ENCODE measurements at places on chromosomes 12 and 14.
A peak's percentile ranks its signal among the peaks of the same experiment; 100 is the strongest.

DNA sequence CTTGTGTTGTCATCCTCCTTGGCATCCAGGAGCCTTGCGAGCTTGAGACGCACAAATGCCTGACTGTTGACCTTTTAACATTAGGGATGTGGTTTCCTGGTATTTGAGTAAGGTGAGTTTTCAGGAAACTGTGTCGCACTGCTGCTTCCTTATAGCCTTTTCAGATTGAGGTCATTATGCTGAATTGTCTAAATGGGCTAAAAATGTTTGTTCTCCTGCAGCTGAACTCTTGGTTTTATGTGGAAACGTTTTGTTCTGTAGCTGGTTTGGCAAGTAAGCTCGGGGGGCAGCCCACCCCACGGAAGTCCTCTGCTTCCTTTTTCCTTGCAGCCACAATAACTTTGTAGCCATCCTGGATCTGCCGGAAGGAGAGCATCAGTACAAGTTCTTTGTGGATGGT, 5.7 kb downstream of the PRKAB1 start:
- peak; percentile 68 for DNase-seq

DNA sequence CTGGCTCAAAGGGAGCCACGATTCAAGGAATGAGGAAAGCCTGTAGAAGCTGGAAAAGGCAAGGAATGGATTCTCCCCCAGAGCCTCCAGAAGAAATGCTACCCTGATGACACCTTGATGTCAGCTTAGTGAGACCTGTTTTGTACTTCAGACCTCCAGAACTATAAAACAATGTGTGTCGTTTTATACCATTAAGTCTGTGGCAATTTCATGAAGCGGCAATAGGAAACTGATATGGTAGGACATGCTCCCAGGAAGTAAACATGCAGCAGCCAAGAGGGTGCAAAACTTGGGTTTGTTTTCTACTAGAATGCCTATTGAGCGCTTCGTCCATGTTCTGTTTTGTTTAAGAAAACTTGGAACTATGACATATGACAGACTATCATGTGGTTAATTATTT, 2.5 kb upstream of the APOBEC1 start:
- DNase-seq: no peak

DNA sequence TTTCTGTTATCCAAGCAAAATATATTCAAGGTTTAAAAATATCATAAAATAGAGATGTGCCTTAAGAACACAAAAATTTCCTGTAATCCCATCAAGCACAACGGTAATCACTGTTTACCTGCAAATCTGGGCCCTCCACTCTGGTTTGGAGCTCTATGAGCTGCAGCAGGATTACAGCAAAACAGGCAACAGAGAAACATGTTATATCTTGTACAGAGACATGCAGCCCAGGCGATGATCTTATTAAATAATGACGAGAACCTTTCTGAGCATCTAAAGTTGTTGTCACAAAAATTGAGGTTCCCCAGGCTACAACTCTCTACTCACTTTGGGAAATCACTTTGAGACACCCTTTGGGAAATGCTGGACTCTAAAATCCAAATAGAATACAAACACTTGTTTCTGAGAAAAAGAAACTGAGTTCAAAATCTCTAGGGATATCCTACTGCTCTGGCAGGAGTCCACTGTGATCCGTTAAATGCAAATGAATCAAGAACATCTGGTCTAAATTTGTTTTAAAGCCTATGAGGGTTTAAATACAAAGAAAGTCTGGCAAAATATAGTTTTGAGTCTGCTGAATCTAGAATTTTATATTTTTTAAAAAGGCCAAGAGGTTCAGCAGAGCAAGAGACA, 36.3 kb downstream of the STON2 start:
- DNase-seq: no peak

DNA sequence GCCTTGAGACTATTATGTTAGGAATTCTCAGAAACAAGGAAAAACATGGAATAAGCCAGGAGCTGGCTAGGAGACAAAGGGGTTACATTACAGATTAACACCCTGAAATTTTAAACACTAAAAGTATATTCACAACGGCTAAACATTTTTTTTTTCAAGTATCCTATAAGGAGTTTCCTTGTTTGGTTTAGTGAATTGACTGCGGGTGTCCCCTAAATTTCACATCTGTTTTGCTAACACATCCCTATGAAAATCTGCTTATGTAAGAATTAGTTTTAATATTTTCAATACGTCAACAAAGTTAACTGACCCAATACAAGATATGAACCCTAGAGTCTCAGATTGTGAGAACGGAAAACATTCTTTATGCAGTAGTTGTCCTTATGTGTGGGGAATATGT, 19.0 kb downstream of the TAOK3 start:
- DNase-seq: no peak

- DNase-seq: no peak
These were observed 24.1 kb upstream of the CRADD start for GRCh38 chr12:93653079-93653478.

- DNase-seq: no peak
These were observed 45.0 kb downstream of the ACTN1 start for GRCh38 chr14:68934066-68934465.

DNA sequence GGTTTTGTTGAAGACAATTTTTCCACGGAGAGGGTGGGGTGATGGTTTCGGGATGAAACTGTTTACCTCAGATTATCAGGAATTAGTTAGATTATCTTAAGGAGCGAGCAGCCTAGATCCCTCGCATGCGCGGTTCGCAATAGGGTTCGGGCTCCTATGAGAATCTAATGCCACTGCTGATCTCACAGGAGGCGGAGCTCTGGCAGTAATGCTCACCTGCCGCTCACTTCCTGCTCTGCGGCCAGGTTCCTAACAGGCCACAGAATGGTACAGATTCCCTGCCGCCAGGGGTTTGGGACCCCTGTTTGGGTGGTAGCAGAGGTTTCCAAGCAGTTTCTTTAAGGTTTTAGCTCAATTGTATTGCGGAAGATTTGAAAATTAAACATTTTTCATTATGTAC, 439.8 kb upstream of the OR4E1 start:
- no peak for DNase-seq

DNA sequence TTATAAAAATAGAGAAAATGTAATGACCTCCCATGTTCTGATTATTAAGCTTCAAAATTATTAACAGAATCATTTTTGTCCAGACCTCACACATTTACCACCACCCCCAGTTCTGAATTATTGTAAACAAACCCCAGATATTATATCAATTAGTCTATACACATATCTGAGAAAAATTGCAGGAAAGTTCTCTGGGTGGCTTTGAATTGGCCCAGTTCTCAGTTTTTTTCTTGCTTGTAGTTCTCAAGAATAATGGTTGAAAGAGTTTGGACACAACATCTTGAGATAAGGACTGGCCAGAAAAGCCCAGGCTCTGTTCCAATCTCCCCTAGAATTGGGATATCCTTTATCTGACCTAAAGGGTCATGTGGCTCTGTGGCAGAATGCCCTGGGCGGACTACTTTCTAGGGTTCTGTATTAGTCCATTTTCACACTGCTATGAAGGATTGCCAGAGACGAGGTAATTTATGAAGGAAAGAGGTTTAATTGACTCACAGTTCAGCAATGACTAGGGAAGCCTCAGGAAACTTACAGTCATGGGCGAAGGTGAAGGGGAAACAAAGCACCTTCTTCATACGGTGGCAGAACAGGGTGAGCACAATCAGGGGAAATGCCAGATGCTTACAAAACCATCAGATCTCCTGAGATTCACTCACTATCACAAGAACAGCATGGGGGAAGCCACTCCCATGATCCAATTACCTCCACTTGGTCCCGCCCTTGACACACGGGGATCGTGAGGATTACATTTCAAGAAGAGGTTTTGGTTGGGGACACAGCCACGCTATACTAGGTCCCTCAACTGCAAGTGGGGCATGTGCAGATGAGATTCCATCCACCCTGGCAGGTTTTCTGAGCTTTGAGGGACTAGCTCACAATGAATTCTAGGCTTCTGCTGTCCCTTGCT, 1504.6 kb upstream of the FLRT2 start:
- DNase-seq: no peak

GRCh38 chr14:28542040-28542439, 224.5 kb upstream of the FOXG1 start:
- DNase-seq: no peak

DNA sequence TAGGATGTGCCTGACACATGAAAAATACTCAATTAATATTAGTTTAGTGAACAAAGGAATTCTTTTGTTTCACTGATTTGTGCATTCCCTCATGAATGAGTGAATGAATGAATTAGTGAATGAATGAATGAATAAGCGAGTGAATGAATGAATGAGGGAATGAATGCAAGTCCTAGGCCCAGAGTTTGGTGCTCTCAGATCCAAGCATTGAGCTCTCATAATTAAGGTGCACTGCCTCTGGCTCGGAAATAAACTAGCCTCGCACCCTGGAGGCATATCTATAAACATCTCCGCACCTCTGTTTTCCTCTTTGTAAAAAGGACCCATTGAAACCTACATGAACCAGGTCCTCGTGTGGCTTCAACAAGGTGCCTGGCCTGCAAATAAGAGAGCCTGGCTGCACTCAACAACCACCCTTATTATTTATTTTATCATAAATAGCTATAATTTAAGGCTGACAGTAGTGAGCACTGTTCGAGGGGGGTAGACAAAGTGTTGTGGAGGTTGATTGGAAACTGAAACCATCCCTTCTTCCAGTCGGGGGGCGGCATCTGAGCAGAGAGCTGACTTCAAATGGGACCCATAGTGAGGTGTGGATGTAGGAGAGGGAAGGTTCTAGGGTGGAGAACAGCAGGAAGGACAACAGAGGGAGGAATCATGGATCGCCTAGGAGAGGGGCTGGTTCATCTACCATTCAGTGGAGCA, 316.8 kb downstream of the BCL11B start:
- DNase-seq: peak; percentile 11

- no peak for DNase-seq
These were observed 42.5 kb upstream of the HSP90B1 start for GRCh38 chr12:103887738-103888137.

- no peak for DNase-seq
These were observed 13.4 kb downstream of the CKAP4 start for GRCh38 chr12:106234449-106234848.

DNA sequence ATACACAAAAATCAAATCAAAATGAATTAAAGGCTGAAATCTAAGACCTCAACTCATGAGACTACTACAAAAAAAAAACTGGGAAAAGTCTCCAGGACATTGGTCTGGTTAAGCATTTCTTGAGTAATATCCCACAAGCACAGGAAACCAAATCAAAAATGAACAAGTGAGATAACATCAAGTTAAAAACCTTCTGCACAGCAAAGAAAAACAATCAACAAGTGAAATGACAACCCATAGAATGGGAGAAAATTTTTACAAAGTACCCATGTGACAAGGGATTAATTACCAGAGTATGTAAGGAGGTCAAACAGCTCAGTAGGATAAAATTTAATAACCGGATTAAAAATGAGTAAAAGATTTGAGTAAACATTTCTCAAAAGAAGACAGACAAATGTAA, 338.7 kb downstream of the SLC16A7 start:
- no peak for DNase-seq

DNA sequence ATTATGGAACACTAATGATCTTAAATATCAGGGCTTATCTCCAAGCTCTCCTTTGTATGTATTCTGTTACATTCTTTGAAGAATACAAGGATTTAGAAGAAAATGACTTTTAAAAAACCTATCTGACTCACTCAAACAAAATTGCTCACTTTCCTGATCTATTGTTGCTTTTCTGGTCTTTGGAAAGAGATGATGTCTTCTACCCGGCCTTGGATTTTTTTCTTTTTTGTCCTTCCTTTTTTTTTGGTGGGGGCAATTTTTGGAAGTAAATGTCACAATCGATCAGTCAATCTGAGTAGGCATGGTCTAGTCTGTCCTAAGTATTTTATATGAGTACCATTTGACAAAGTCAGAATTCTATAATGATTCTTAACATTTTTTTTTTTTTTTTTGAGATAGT, 10.5 kb upstream of the CALM1 start:
- DNase-seq: no peak

DNA sequence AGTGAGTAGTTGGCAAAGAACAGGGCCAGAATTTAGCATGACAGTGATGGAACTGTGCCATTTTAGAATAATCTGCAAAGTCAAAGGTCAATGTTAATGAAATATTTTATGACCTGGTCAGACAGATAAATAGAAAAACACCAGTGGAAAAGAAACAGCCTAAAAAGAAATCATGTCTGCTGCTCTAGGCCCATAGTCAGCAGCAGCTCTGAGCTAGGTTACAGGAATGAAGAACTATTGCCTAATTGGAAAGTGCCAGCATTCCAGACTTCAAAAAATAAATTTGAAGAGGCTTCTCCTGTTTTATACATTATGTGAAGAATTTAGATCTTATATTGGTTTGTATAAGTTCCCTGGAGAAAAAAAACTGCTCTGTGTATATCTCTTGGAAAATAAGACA, 9.8 kb downstream of the NPC2 start:
- DNase-seq: no peak

GRCh38 chr14:23638414-23639047, 2.4 kb downstream of the DHRS2 start:
- DNase-seq: no peak

DNA sequence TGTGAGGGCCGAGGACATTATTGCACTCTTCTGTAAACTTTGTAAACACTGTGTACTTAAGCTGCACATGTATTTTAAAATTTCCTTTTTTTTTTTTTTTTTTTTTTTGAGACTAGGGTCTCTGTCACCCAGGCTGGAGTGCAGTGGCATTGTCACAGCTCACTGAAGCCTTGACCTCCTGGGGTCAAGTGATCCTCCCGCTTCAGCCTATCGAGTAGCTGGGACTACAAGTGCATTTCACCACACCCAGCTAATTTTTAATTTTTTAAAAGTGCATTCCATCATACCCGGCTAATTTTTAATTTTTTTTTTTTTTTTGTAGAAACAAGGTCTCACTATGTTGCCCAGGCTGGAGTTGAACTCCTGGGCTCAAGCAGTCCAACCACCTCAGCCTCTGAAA, 42.4 kb downstream of the RASSF8 start:
- DNase-seq: no peak

- no peak for DNase-seq
These were observed 115.1 kb downstream of the BEGAIN start for GRCh38 chr14:100472094-100472455.

DNA sequence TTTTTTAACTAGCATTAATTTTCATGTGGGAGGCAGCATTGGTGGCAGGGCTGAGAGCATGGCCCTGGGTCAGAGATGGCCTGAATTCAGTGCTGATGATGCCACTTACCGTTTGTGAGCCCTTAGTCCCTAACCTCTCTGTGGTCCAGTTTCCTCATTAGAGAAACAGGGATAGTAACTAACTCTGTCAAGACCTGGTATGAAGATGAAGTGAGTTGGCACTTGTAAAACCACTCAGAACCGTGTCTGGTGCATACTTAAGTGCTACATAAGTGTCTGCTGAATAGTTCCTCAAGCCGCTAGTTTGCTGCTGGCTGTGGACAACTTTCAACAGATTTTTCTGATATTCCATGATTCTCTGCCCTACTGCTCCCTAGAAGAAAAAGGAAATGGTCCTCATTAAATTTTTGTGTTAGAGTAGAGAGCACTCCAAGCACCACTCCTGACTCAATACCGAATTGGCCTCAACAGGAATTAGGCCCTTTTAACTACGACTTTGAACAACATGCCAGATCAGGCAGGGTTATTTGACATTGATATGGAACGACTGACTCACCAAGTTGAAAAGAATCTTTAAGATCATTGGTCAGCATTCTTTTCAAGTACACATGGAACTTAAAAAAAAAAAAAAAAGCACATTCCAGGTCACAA, 250.2 kb downstream of the ANO2 start:
- no peak for DNase-seq

Data from sigmoid colon (tissue), 7 donors.